ENCODE measurements at places on chromosomes 2 and 18.

DNA sequence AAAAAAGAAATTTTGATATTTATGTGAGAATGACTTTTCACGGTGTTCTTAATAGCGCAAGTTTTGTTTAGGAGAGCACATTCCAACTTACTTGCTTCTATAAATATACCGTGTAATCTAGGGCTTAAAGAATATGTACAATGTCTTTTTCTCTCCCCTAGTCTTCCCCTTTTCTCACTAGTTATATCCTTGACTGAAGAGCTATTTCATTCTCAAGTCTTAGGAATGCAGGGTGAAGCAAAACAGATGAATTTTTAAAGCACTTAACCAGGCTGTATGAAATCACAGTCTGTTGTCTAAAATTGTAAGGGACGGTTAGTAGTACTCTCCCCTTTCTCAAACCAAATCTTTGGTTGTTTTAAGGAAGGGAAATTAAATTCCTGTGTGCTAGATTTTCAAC lies 29.6 kb upstream of the SLC30A6 start:
- DNase-seq, result peak; percentile 16

DNA sequence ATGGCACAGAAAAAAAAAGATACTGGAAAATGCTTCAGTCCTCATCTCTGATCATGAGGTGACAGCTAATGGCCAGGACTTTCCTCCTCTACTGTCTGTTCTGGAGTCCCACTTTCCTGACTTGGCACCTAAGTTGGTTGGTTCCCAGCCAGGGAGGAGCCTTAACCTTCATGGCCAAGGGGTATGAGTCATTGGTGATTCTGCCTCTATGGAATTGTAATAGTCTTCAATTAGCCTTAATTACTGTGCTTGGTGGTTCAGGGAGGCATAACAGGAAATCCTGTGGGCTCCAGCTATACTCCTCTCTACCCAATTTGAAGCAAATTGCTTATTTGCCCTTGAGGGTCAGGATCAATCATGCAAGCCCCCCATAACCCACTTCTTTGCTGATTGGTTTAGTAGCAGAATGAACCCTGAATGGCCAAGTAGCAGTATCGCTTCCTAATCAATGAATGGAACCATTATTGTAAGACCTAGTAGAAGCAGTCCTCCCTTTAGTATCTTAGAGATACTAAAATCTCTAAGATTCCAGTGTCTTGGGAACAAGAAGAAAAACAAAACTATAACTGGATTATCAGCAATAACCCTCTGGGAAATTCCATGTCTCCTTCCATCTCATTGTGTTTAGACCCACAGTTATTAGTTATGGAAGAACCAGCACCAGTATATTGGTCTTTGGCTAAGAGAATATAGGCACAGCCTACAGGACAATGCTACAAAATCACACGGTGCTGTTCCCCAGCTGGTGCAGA lies 109.0 kb downstream of the COL6A3 start:
- DNase-seq, result no peak

DNA sequence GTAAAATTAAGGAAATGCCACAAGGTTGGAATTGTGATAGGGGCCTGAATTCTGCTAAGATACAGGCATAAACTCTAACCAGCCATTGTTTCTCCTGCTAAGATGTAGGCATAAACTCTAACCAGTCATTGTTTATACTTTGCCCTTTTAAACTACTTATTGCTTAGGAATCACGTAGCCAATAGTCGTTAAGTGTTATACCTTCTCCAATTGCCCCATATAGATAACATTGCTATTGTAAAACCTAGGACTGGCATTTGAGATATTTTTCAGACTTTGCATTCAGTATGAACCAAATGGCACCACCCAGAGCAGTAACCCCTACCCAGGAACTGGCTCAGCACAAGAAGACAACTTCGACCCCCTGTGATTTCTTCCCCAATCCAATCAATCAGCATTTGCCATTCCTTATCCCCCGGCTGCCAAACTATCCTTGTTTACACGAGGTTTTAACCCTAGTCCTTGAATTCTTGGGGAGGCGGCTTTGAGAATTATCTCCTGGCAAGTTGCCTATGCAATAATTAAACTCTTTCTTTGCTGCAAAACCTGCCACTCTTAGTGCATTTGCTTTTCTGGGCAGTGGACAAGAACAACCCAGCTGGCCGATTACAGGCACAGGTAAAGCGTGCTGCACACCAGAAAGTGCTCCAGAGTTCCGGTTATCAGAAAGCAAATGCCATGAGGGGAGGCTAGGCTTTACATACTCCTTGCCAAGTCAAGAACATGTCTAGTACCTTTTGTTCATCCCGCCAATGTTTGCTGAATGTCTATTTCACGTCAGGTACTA lies 167.6 kb downstream of the LAMA1 start:
- no peak for DNase-seq

GRCh38 chr18:68435581-68435980 lies 279.3 kb downstream of the TMX3 start:
- no peak for DNase-seq

GRCh38 chr2:179237209-179237946 lies 27.3 kb downstream of the SESTD1 start:
- DNase-seq, result no peak

- no peak for DNase-seq
These were observed 27.5 kb upstream of the CAB39 start for GRCh38 chr2:230685178-230685577.

DNA sequence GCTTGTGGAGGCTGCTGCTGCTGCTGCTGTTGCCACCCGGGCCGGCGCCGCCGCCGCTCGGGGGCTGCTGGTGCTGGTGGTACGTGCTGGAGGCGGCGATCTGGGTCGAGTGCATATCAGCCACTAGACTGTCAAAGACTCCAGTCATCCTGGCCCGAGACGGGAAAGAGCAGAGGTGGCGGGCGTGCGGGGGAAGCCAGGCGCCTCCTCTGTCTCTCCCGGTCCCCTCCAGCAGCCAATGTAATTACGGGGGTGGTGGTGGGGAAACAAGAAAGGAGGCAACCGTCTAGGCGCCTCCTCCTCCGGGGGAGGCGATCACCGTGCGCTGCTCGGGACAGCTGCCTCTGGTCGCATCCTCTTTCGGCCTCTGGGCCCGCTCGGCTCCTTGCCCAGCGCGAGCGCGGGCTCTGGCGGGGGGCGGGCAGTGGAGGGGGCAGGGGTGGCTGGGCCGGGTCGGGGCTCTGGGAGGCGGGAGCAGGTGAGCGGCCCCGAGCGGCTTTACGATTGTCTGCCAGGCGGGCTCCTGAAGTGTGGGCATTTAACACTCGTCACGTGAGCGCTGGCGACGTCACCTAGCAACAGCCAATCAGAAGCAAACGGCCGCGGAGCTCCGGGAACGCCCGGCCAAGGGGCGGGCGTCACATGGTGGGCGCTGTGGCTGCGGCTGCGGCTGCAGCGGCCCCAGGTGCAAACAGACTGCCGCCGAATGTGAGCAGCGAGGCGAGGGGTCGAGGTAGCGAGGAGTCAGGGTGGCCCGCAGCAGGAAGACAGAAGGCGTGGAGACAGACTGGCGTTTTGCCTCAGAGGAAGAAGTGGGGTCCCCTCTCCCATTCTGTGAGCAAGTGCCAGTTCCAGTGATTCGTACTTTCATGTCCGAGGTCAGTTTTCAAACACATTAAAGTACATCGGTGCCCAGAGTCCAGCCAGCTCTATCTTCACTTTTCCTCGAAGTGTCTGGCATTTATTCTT lies at the start of gene DLX2:
TSS of gene DLX2 (minus strand) at position 510 of the 969 bp plus-strand sequence. CDS start at position 148, 362 bp downstream.
- DNase-seq, result no peak

GRCh38 chr2:43175876-43176275 lies 50.5 kb downstream of the ZFP36L2 start:
- DNase-seq, result no peak

- DNase-seq, result no peak
These were observed 130.7 kb downstream of the CCBE1 start for GRCh38 chr18:59566533-59566971.

GRCh38 chr2:9077691-9078090 lies 74.2 kb upstream of the MBOAT2 start:
- no peak for DNase-seq

DNA sequence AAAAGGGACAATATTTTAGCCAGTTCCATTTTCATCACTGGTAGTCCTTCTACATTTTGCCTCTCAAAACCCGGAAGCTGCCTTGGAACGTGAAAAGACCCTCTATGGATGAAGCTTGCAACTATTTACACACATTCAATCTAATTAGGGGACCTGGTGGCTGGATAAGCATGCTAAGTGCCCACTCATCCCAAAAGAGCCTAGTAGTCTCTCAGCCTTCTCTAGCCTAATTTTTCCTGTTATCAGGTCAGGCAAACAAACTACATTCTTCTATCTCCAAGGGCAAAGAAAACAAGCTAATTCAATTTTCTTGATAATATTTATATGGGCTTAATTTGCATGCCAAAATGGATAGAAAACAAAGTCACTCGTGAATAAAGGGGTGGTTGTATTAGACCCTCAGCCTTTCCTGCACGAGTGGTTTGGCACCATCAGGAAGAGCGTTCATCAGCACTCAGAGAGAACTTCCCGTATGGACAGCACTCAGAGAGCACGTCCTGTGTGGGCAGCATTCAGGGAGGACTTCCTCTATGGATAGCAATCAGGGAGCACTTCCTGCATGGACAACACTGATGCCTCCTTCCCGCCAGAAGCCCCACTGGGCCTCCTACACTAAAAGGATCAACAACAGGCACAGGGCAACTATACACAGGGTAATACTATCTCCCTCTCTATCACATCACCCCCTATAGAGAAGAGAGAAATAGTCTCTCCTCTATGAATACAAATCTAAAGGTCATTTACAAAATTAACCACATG lies 122.2 kb downstream of the RBMS1 start:
- no peak for DNase-seq

DNA sequence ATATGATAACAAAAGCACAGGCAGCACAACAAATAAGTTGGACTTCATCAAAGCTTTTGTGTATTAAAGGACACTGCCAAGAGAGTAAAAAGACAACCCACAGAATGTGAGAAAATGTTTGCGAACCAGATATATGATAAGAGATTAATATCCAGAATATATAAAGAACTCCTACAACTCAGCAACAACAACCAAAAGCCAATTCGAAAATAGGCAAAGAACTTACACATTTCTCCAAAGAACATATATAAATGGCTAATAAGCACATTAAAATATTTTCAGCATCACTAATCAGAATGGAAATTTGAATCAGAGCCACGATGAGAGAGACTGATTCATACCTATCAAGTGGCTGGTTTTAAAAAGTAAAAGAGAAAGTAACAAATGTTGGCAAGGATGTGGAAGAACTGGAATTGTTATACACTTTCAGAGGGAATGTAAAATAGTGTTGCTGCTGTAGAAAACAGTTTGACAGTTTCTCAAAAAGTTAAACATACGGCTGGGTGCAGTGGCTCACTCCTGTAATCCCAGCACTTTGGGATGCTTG lies 25.2 kb downstream of the EPB41L5 start:
- no peak for DNase-seq

GRCh38 chr2:105882341-105882740 lies 137.6 kb downstream of the NCK2 start:
- DNase-seq, result no peak

DNA sequence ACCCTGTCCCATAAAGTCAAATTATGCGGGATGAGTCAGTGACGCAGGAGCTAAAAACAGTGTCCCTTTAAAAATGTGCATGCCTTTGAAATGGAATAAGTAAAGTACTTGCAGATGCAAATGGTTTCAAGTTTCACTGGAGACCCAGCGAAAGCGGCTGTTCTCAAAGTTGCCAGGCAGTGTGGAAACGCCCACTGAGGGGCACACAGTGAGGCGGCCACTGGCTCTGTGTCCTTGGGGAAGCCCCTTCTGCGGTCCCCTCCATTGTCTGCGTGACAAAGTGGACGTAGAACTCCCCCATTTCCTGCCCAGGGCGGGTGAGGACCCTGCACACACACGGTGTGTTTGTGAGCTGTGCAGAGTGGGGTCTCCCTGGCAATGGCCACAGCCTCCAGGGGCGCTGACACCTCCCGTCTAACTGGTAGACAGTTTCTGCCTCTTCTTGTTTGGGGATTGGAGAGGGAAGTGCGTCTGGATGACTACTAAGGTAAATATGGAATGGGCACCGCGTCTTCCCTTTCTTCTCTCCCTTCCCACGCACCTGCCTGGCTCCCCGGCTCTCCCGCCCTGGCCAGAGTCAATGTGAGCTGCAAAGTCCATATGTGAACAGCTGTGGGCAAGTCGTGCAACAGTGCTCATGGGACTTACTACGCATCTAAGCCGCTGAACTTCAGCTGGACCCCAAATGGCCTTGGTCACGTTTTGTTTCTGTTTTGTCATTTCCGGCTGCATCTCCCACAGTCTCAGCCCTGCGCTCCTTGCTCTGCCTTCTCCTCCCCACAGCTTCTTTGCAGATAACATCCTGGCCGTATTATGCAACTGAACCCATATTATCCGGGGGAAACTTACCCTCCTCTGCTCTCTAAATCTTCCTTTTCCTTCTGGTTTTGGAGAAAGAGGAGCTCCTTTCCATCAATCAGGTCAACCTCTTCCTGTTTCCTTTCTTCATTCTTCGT lies 33.7 kb upstream of the ZNF516 start:
- no peak for DNase-seq

GRCh38 chr2:148526509-148527346 lies 117.8 kb upstream of the EPC2 start:
- no peak for DNase-seq

All from retinal pigment epithelial cell (primary cell).